ENCODE measurements at places on chromosomes 1 and 21.

GRCh38 chr1:176847052-176847451 is 317.5 kb downstream of the ASTN1 start:
- DNase-seq = no peak

- no peak for DNase-seq
These were observed 121.2 kb downstream of the SPSB1 start for GRCh38 chr1:9413877-9414213.

DNA sequence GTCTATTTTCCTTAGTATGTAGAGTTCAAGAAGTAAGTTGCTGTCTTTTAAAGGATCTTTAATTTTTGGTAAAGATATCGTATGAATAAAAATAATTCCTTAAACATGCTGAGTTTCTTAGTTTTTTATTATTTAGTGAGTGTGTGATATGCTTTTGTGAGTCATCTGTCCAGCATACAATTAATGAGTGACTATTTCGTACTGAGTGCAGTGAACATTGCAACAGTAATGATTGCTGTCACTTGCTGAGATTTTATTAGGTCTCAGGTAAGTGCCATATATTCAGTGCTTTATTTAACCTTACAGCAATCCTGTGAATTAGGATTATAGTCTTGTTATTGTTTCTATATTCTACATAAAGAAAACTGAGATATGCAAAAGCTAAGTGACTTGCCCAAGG is 22.6 kb downstream of the MIGA1 start:
- no peak for DNase-seq

GRCh38 chr1:230368363-230368762 is 57.8 kb downstream of the PGBD5 start:
- no peak for DNase-seq

DNA sequence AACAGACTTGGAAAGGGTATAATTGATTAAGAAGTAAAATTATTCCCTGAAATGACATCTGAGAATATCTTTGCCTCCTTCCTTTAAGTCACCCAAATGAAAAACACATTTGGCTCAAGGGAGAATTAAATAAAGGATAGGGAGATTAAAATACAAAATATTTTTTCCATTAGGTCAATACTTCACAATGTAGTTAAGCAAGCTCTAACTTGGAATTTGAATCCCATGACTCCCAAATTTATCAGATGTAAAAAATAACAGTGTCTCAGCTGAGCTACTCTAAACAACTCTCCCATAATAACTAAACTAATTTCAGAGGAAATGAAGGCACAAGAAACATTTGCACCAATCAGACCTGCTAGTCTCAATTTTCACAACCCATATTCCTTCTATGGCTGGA is 6.5 kb upstream of the NMNAT2 start:
- no peak for DNase-seq

GRCh38 chr1:90351019-90351418 is 356.1 kb downstream of the ZNF326 start:
- DNase-seq = no peak

DNA sequence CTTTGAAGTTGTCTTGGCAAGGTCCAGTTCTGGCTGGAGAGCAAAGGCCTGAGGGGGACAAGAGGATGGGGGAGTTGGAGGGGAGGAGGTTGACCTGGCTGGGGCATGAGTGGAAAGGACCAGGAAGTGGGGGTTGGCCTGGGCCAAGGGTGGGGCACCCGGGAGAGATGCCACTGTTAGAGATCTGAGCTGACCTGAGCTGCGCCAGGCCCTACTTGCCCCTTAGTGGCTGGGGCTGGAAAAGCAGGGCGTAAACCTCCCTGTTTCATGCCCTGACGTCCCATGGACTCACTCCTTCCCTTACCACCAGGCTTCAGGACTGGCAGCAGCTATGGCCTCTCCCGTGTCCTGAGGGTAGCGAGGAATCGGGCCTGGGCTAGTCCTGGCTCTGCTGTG is 16.9 kb downstream of the FAAH start:
- DNase-seq = no peak
